ENCODE measurements at places on chromosomes 4 and X.

DNA sequence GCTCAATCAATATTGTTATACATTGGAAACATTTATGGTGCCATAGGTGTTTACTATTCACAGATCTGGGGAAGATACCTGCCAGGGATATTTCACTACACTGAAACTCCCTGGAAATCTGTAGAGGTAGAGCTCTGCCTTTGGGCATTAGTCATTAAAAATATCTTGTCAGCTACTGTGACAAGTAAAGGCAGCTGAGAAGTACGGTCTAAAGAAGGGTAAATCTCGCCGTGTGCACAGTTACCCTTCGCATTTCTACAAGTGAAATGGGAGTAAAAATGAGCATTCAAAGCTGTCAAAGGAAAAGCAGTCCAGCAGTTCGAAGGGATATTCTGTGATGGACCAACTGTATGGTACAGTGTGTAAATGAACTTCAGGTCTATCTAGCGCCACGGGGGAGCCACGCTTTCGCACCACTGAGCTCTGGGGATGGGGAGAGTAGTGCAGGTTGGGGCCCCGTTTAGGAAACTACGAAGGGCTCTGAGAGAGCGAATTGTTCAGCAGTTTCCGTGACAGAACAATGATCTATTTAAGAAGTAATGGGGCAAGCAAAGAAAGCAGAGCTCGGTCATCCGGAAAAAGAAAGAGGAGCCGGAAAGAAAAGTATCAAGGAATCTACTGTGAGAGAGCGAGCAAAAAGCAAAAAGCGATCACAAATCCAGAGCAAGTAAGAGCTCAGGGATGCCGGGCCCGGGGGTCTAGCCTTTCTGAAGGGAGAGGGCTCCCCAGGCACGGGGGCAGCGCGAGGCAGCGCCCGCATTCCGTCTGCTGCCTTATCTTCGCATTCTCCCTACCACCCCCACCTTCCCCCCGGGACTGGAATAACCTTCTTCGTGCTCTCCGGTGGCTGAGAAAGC is 646 bp downstream of the TIGD4 start:
- peak; percentile 47 for DNase-seq

DNA sequence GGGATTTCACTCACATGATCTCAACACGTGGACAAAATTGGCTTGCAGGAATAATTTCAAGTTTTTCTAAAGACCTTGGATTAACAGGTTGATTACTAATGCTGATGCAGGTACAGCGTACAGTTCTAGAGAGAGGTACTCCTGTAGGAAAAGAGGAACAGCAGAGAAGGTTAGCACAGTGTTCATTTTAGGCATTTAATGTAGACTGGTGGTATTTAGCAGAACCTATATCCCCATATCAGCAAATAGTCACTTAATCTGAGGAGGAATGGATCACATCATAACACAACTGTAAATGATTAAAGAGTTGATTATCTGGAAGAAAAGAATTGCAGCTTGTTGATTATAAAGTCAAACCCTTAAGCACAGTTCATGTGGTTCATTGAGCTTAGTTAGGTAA is 620 bp downstream of the CXCL10 start:
- DNase-seq: no peak

GRCh38 chr4:150173432-150173861 is 95.2 kb downstream of the DCLK2 start:
- no peak for DNase-seq

DNA sequence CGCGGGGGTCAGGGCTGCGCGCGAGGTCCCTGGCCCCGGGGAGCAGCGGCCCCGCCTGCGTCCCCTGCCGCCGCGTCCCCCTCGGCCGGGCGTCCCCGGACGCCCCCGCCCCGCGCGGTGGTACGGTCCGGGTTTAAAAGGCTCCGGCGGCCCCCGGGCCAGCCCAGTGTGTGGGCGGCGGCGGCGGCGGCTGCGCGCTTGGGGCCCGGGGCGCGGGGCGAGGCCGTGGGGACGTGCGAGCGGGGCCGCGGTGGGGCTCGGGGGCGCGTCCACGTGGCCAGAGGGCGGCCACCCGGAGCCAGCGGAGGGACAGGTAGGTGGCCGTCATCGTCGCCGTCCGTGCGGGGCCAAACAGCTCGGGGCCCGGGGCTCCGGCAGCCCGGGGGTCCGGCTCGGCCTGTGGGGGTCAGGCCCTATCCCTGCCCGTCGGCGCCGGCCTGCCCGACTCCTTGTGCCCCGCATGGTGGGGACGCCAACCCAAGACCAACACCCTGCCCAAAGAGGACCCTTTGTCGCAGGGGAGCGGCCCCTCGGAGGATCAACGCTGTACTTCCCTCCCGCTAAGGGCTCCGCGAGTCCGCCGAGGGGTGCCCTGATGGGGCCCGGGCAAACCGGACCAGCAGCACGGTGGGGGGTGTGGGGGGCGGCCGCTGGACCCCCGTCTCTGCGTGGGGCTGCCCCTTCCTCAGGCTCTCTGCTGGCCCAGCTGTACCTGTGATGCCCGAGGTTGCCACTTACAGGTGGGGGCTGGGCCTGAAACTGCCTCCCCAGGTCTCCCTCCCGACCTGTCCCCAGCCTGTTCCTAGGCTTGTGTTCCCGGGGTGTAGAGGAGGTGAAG is at the start of gene PLXNA3:
Gene PLXNA3, plus strand, starts transcription at position 166 of the 838 bp plus-strand sequence. CDS start 1,903 bp downstream, outside the sequence.
- peak; percentile 54 for DNase-seq

GRCh38 chr4:38094419-38094818 is 134.2 kb downstream of the PTTG2 start:
- DNase-seq: no peak

GRCh38 chrX:2632533-2633504 is 58.3 kb upstream of the CD99 start:
- no peak for DNase-seq
